ENCODE measurements at places on chromosomes 7 and 10.

DNA sequence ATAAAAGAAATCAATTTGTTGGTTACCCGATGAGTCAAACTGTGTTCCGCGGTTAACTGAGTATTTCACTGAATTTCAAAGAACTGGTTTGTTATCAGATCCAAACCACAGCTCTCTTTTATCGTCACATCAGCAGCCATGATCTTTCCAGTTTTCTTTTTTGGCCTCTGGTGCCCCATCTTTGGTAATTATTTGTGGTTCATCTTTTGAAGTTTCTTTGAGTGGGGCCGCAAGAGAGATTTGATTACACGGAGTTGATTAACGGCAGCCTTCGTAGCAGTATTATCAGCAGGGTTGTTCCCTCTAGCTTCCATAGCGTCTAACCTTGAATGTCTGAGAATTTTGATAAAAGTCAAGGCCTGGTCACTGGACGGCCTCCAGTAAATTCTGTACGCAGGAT lies 154.9 kb upstream of the TNRC18 start:
- no peak for DNase-seq

- DNase-seq = no peak
These were observed 130.1 kb downstream of the CAMK1D start for GRCh38 chr10:12479437-12479844.

GRCh38 chr7:22757338-22757994 lies 30.5 kb downstream of the IL6 start:
- no peak for DNase-seq

DNA sequence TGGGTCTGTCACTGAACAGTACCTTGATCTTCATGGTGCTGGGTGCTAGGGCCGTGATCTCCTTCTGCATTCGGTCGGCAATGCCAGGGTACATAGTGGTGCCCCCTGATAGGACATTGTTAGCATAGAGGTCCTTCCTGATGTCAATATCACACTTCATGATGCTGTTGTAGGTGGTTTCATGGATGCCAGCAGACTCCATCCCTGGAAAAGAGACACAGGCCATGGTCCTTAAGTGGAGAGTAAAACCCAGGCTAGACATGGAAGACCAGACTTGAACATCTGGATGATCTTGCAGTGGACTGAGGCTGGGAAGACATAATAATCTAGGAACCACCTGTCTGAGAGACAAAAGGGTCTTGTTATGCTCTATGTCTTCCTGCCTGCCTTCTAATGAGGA lies 14.5 kb downstream of the ACTA2 start:
- no peak for DNase-seq

DNA sequence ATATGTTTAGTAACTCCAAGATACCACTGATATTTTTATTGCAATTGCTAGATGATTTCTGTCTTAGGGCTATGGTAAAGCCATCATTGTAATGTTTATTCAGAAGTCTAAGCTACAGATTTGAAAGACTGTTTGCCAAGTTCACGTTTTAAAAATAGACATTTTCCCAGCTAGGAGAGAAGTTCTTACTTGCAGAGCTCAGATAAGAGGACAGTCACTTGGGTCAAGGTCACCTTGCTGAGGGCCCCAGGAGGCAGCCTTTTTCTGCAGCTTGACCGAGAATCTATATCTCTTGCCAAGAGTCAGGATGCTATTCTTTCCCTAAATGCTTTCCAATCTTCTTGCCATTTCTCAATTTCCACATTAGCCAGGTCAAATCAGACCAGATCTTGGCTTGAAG lies 1011.2 kb downstream of the KCNMA1 start:
- no peak for DNase-seq

GRCh38 chr10:115093776-115094408 lies 727 bp downstream of the ATRNL1 start:
- peak; percentile 52 for DNase-seq

DNA sequence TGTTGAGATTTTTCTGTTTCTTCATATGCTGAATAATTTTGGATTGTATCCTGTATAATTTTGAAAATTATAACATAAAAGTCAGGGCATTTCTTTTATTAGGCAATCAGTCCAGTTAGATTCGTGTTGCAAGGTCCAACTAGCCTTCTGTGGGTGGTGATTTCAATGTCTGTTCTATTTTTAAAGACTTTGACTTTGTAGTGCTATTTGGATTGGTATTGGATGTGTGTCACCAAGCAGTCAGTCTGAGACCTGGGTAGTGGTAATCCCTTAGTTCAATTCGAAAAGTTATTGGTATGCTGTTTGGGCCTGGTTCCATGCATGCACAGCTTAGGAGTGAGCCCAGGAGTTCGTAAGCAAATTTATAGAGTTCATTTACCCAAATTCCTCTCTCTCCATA lies 82.2 kb downstream of the EPDR1 start:
- no peak for DNase-seq

DNA sequence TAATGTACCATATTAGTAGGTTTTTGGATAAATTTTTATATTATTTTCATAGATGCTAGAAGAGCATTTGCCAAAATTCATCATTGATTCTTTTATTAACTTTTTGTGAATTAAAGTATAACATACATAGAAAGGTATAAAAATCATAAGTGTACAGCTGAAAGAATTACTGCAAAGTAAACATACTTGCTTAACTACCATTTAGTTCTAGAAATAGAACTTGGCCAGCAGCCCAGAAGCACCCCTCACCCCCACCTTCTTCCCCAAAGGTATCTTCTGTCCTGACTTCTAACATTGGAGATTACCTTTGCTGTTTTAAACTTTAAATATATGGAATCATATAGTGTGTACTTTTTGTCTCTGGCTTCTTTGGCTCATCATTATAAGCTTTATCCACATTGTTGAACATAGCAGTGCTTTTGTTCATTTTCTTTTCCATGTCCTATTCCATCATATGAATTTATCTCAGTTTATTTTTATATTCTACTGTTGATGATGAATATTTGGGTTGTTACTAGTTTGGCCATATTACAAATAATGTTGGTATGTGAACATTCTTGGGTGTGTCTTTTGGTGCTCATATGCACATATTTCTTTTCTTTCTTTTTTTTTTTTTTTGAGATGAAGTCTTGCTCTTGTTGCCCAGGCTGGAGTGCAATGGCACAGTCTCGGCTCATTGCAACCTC lies 142.8 kb downstream of the ADK start:
- no peak for DNase-seq

- DNase-seq = no peak
These were observed 231.8 kb upstream of the DKK1 start for GRCh38 chr10:52082307-52082706.

- DNase-seq = no peak
These were observed 174.0 kb upstream of the TPK1 start for GRCh38 chr7:145009876-145010275.

DNA sequence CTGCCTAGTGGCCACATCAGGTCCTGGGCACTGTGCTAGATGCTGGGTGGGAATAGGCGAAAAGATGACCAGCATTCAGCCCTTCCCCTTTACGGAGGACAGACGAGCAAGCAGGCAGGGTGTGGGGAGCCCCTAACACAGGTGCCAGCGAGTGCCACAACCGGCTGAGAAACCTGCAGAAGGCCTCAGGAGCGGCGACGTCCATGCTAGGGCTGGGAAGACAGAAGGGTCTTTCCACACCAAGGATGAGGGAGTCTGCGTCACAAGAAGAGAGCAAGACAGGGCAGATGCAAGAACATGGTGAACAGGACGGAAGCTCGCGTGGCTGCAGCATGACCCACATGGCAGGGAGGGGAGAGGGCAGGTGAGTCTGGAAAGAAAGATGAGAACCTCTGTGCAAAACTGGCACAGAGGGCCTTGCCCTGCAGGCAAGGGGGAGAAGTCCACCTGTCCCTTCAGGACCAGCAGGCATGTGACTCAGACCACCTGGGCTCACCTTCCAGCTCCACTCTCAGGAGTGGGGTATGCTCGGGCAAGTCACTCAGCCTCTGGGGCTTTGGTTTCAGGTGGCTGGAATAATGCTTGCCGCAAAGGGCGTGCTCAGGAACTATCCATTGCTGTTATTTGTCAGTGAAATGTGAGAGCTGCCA lies 36.6 kb downstream of the KCNH2 start:
- DNase-seq = no peak

DNA sequence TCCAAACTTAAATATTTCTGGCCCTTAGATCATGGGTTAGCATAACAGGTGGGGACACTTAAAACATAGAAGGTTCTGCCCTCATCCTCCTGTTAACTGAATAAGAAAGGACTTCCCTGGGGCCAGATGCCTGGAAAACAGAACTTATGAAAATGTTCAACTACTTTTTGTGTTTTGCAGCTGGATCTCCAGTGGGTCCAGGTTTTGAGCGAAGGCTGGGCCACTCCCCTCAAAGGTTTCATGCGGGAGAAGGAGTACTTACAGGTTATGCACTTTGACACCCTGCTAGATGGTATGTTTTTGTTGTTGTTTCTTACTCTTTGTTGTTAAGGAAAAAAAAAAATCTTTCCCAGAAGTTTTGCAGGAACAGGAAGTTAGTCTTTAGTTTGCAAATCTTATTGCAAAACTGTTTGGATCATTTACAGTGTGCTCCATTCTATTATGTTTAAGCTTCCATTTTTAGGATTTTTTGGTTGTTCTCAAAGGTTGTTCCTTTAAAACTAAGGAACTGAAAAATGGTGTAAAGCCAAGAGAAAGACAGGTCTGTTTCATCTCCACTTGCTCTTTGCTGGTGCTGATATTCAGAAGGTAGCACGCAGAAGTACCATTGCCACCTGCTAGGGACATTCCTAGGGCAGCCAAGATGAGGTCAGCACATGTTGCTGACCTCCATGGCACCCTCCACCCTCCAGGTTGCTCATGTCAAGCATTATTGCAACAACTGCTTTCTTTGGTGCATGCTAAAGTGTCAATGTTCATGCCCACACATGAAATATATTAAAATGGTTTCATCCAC lies 56.1 kb downstream of the PAPSS2 start:
- no peak for DNase-seq

DNA sequence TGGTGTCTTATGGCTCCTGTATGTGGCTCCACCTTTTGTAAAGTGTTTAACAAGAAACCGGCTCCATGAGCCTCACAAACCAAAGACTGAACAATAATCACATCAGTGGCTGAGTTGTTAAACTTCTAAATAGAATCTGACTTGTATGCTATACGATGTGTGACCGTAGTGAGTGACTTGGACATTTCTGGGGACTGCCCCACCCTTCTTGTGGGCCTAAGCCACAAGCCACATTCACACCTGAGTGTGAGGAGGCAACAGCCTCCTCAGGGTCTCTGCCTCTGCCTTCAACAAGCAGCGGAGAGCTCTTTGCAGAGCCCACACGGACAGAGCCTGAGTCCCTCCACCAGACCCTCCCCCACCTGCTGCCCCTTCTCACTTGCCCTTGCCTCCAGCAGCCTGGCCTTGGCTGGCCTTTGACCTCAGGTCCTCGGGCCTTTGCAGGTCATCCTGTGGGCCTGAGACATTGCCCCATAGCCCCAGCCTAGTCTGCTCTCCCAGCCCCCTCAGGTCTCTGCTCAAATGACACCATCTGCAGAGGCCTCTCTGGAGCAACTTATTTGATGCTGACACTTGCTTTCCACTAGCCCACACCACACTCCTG lies 156.8 kb upstream of the TNS3 start:
- DNase-seq = no peak

DNA sequence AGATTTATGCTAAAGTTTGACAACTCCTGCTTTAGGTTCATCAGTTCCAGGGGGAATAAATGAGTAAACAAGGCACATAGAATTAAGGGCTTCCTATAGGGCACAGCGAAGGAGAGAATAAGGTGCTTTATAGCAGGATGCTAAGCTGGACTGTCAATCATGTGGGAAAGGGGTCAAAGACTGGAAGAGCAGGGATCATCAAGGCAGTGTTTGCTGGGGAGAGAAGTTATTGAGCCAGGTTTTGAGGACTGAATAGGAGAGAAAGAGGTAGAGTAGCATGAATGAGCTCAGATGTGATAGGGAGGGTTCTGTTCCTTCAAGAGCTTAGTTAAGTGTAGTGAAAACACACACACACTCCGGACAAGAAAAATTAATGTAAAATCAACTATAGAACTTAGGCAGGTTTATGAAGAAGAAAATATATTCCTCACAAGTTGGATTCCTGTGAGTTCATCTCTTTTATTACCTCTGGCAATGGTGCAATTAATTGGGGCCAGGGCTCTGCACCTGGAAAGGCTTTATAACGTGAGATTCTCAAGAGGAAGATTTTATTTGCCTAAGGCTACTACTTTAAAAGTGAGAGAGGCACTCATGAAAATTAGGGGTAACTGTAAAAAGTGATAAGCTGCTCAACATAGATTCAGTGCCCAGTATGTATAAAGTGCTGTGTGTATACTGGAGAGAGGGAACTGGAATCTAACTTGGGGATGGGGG lies 222.4 kb downstream of the AUTS2 start:
- DNase-seq = no peak

DNA sequence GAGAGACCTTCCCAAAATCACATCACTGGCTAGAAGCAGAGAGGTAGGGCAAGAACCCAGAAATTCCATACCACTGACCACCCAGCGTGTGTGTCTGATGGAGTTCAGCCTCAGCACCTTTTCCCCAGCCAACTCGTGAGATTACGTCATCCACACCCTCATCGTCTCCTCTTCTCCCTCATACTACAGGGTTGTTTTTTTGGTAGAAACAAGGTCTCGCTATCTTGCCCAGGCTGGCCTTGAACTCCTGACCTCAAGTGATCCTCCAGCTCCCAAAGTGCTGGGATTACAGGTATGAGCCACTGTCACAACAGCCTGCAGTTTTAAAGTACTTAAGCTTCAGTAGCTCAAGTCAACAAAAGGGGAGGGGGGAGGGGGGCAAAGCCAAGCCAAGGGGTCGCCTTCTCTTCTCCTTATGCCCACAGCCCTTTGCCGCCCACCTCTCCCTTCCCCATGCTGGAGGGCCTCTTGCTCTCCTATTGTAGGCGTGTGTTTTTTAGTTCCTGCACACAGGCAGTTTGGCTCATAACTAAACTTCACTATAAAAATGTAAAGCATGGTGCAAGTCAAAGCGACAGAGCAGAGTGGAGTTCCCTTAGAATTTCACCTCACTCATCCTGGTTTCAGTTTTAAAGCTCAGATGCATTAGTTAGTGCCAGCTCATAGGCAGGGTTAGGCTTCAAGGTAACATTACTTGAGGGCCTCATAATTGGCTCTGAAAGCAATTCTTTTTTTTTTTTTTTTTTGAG lies 5.2 kb upstream of the PRDX3 start:
- no peak for DNase-seq

DNA sequence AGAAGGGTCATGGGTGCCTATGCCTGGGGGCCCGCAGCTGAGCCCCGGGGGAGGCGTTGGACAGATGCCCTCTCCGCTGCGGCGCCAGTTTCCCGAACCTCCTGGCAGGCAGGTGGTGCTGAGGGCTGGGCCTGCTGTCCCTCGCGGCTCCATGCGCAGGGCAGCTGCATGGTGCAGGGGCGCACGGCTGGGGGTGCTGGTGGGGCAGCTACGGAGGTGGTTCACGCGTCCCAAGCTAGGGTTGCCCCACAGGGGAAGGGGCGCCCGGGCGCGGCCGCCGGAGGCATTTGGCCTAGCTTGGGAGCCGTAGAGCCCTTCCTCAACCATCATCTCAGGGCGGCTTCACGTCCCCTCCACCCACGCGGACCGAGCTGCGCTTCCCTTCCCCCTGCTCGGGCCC lies 146.0 kb downstream of the CCDC201 start:
- DNase-seq = no peak

GRCh38 chr7:39526666-39527065 lies 39.5 kb upstream of the YAE1 start:
- no peak for DNase-seq

- DNase-seq = no peak
These were observed 19.6 kb downstream of the AKR1C1 start for GRCh38 chr10:4982764-4983226.

GRCh38 chr10:97766106-97766810 lies 5.5 kb downstream of the SFRP5 start:
- DNase-seq = no peak

GRCh38 chr7:70034999-70035398 lies 436.7 kb downstream of the AUTS2 start:
- no peak for DNase-seq

GRCh38 chr7:35389636-35390035 lies 135.7 kb upstream of the TBX20 start:
- no peak for DNase-seq

GRCh38 chr7:26060733-26061677 lies 91.0 kb upstream of the NFE2L3 start:
- DNase-seq = no peak
